GM13976 (cell line): ENCODE measurements at places on chromosomes 5 and 9.

- DNase-seq, result no peak
Measured at GRCh38 chr5:118407958-118408357, 580.4 kb downstream of the DTWD2 start.

DNA sequence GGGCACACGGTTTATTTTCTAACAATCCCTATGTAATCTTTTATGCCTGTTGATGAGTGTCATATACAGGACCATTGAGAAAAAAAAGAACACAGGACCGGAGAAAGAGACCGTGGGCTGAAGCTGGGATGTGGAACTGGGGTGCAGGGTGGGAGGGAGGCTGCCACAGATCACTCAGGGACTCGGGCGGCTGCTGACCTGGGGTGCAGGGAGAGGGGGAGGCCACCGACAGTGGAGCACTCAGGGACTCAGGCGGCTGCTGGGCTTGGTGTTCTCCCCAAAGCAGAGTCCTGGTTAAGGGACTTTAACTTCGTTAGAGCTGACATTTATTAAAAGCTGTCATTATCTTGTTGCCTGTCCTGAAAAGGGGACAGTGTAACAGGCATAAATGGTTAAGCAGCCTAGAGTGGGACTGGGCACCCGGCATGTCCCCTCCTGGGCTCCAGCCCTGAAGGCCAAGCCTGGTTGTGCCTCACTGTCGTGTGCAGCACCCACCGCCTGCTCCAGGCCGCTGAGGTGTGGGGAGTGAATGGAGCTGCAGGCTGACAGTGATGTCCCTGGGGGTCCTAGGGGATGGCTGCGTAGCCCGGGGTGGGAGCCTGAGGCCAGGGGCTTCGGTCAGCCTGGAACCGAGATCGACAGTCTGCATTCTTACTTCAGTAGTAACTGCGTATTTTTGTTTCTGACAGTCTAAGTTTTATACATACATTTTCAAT, 14.0 kb downstream of the NDUFS6 start:
- DNase-seq, result no peak

DNA sequence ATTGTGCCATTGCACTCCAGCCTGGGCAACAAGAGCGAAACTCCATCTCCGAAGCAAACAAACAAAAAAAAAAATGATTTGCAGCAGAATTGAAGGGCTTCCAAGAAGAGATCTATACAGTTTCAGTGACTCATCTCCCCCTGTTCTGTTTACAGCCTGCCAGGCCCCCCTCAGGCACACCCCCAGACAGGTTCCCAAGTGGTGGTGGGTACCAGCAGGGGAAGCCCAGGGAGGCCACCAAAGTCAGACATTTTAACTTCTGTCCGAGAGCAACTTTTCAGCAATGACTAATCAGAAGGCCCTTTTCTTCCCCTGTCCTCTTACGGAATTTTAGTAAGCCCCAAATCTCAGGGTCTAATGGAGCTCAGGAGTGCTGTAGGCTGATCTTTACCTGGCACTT, 98.7 kb downstream of the PAX5 start:
- peak; percentile 54 for DNase-seq

DNA sequence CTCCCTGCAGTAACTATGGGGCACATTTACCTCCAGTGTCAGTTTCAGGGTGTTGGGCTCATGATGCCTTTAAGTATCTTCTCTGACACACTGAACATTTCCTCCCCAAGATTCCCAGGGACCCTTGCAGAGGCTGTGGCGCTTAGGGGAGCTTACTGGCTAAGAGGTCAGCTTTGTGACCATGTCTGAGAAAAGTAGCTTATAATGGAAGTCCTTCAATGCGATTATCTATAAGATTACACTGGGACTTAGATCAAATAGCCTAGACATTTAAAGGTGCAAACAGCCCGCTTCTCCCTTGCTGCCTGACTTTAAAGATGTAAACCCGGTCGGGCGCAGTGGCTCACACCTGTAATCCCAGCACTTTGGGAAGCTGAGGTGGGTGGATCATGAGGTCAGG, 25.4 kb downstream of the FABP6 start:
- DNase-seq, result no peak

- no peak for DNase-seq
Measured at GRCh38 chr9:131869348-131869747, 129.5 kb upstream of the RAPGEF1 start.
